ENCODE measurements at places on chromosomes 11 and 22.
A peak's percentile ranks its signal among the peaks of the same experiment; 100 is the strongest.

GRCh38 chr11:118979434-118979833 lies 7.9 kb downstream of the FOXR1 start:
- no peak for DNase-seq

DNA sequence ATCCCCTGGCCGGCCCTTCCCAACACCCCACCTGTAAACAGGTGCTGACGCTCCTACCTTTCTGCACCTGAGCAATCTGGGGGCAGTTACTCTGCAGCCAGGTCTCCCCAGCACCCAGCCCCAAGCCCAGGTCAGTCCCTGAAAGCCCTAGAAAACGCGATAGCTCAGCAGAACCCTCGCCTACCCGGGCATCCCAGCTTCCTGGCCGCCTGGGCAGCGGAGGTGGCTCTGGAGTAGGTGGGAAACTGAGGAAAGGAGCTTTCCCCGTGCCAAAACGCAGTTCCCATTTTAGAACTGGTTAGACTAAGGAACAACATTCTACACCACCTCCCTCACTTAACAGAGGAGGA lies 445 bp downstream of the SYTL2 start:
- DNase-seq: no peak

- peak; percentile 10 for DNase-seq
Measured at GRCh38 chr11:3206156-3206921, 12.3 kb downstream of the MRGPRG start.

GRCh38 chr11:17171343-17171742 lies 36.4 kb downstream of the PIK3C2A start:
- peak; percentile 64 for DNase-seq

DNA sequence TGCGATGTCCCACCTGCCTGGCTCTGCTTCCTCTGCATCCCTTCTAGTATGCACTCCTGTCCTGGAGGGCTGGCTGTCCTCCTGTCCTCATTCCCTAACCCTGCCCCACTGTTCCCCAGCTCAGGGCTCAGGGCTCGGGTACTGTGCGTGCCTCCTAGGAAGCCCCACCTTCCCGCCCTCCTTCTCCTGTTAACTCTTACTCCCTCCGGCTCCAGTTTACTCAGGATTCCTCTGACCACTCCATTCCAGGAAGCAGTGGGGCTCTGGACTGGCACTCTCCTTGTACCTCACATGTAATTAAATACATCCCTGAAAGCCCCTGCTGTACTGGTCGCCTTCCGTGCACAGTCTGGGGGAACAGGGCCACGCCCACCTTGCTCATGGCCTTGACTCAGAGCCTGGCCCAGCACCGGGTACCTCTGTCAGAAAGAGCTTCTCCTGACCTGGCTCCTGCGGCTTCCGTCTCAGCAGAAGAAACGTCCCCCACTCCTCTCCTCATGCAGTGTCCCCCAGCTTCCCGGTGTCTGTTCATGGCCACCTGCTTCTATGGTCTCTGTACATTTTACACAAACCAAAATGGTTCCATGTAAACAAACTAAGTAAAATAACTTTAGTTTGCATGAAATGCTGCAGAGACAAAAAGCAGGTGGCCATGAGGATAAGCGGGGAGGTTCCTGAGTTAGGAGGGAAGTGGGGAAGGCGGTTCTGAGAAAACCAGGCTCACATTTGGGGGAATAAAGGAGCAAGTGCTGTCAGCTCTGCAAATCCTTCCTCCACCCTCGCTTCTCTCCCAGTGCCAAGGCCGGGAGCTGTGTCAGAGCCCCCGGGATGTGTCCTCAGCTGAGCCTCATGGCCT lies 445.9 kb downstream of the BRD1 start:
- no peak for DNase-seq

GRCh38 chr11:125147280-125147679 lies 17.3 kb upstream of the PKNOX2 start:
- no peak for DNase-seq

DNA sequence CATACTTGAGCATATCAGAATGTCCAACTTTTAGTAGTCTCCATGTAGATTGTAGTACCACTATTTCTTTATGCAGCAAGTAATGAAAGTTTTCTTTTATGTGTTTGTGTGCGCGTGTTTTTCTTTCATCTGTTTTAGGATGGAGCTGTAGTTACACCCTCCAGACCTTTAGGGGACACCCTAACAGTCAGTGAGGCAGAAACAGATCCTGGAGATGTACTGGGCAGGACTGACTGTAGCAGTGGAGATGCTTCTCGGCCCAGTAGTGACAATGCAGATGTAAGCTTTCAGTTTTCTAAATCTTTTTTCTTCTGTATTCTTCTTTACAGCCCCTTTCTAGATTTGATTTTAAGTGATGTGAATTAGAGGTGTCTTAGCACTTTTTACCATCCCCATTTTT lies 79.9 kb upstream of the GRIK4 start:
- DNase-seq: peak; percentile 74

- no peak for DNase-seq
Measured at GRCh38 chr11:100624346-100624745, 62.7 kb upstream of the ARHGAP42 start.

GRCh38 chr11:6655020-6655789 lies 404 bp downstream of the DCHS1 start:
- no peak for DNase-seq

- DNase-seq: no peak
Measured at GRCh38 chr11:50412832-50413231, 380.2 kb downstream of the OR4C45 start.

GRCh38 chr11:60801194-60801593 lies 16.1 kb downstream of the MS4A10 start:
- no peak for DNase-seq
